Eye (tissue), 1 donor: ENCODE measurements at places on chromosomes 1 and 21.

DNA sequence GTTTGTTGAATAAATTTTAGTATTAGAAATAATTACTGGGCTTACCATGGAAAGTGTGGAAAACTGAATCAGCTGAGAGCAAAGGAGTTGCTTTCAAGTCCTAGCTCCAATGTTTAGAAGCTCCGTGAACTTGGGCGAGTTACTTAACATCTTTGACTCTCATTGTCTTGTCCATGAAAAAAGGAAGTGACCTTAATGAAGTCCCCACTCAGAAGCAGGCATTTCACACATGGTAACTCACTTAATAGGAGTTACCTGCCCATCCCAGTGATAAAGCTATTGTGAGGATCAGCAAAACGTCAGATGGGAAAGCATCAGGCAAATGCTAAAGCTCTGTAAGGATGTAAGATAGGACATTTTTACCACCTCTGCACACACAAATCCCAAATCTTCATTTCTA lies 34.0 kb upstream of the GADD45A start:
- no peak for DNase-seq

GRCh38 chr1:40076895-40077312 lies 20.1 kb downstream of the PPT1 start:
- DNase-seq: no peak

DNA sequence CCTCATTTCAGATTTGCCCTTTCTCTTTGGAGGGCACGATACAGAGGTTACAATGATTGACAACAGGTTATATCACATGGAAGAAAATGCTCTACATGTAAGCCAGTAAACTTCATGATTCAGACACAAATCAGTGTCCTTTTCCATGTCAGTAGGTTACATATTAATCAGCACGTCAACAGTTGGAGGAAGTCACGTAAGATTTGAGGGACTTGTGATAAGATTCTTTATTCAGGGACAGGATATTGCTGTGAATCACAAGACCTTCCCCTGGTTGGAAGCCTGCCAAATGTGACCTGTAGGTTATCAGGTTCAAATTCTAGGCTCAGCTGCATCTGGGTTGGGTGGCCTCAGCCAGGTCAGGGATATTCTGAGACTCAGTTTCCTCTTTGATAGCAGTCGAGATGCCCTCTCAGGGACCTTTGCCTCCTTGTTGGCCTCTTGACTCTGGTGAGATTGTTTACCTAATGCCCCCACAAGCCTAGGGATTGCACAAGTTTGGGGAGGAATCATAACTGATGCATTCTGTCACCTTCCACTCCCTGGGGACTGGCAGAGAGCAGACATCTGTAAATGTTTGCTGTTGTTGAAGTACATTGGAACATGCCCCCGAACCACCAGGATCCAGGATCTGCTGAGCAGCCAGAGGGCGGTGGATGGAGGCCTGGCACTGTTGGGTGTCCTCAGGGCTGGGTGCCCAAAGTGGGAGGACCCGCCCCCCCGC lies 31.9 kb downstream of the SERINC2 start:
- DNase-seq: no peak

DNA sequence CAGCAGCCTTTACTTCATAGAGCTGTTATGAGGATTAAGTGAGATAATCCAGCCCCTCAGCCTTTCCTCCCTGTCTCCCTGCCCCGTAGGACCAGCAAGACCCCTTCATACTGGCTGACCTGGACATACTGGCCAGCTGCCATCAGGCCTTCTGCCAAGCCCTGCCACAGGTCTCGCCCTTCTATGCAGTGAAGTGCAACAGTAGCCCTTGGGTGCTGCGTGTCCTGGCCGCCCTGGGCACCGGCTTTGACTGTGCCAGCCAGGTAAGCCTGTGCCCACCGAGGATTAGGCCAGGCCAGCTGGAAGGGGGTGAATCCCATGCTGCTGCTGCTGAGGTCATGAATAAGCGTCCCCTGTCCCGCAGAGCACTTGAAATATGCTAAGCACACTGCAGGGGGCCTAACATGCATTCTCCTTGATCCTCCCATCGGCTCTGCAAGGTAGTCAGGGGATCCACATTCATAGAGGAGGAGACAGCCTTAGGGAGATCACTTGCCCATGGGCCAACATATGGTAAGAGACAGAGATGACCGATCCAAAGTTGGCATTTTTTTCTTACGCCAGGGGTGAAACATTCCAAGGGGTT lies 73.3 kb upstream of the TINAGL1 start:
- no peak for DNase-seq

- peak; percentile 65 for DNase-seq
These were observed 14.2 kb upstream of the TENT5B start for GRCh38 chr1:27026621-27027574.

GRCh38 chr1:65317866-65318653 lies 8.7 kb downstream of the DNAJC6 start:
- DNase-seq: no peak

DNA sequence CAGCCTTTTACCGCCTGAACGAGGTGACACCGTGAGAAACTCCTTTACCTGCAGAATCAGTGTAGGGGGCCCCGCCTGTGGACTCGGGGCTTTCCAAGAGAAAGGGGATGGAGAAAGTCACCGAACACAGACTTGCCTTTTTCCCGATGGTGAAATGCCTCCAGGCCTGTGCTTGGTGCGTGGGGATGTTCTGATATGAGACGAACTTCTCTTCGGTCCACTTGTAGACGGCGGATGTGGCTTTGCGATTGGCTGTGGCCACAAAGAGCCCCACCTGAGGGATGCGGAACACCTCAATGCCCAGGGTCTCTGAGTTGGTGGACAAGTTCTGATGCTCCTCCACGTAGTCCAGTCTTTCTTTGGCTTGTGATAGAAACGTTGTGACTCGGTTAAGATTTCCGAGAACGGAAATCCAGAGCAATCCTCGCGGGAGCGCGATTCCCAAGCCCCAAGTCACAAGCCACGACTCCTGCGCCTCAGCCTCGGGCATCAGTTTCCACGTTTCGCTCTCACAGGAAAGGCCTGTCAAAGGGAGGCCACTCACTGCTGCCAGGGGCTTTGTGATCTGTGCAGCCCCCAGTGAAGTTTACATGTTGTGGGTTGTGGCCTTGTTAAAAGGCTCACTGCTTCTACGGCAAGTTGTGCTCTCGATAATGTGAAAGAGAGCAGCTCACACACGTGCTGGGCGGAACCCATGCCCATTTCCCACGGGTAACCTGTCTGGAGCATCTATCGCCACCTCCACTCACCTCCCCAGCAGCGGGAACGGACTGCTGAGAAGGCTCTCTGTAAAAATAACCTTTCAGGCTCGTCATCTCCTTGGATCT lies 12.6 kb downstream of the KRTAP10-1 start:
- DNase-seq: no peak

- no peak for DNase-seq
These were observed 39.0 kb downstream of the MRPL37 start for GRCh38 chr1:54239035-54239383.

GRCh38 chr21:41229509-41230248 lies 61.7 kb downstream of the BACE2 start:
- no peak for DNase-seq

GRCh38 chr1:80417671-80418070 lies 1383.1 kb upstream of the ADGRL2 start:
- DNase-seq: no peak

GRCh38 chr1:224694969-224695368 lies 78.9 kb downstream of the CNIH3 start:
- DNase-seq: no peak

- no peak for DNase-seq
These were observed 13.7 kb downstream of the MTARC2 start for GRCh38 chr1:220761688-220762427.

- no peak for DNase-seq
These were observed 78.0 kb upstream of the KCNJ6 start for GRCh38 chr21:37994211-37994610.

DNA sequence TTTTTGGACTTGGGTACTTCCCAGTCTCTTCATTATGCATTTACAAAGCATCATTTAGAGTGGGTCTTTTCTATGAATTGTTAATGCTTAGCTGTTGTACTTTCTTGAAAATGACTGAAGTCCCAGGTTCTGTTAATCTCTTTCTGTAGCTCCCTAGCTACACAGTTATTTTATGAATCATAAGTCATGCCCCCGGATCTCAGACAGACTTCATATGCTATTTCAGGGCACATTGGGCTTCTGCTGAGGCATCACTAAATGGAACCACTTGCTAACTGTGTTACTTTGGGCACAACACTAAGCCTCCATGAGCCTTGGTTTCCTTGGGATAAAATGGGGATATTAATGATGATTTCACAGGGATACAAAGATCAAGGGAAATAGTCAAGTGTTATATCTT lies 55.5 kb upstream of the RBM15 start:
- no peak for DNase-seq

- no peak for DNase-seq
These were observed 120.9 kb downstream of the ATG4C start for GRCh38 chr1:62904856-62905225.

GRCh38 chr1:228101994-228102790 lies 933 bp downstream of the C1orf35 start:
- peak; percentile 58 for DNase-seq

DNA sequence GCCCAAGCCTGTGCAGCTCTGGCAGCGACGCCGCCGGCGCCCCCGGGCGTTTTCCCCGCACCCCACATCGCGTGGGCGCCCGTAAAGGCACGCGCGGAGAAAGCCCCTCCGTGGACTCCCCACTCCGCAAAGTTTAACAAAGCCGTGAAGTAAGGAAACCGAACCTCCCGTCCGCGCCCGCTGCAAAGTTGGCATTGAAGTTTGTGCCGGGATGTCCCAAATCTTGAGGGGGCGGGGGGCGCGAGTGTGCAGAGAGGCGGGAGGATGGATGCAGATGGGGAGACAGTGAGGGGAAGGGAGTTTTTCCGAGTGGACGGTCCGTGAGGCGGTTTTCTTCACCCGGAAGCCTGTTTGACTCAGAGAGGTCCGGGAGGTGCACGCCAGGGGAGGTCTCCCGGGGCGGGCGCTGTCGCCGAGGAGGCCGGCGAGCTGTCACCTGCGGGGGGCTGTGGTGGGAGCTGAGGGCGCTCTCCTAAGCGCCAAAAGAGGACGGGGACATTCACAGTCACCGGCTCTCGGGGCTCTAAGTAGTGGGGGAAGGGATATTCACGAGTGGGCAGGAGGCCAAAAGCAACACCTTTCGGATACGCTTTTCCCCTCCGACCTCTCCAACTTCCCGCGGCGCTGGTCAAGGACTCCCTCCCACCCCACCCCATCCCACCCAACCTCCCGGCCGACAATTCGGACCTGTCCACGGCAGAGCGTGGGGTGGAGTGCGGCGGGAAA lies 1.3 kb downstream of the WLS start:
- DNase-seq: peak; percentile 54

- no peak for DNase-seq
These were observed 42.2 kb upstream of the USP1 start for GRCh38 chr1:62394646-62395045.

- no peak for DNase-seq
These were observed 9.3 kb upstream of the FCAMR start for GRCh38 chr1:206979379-206980043.

DNA sequence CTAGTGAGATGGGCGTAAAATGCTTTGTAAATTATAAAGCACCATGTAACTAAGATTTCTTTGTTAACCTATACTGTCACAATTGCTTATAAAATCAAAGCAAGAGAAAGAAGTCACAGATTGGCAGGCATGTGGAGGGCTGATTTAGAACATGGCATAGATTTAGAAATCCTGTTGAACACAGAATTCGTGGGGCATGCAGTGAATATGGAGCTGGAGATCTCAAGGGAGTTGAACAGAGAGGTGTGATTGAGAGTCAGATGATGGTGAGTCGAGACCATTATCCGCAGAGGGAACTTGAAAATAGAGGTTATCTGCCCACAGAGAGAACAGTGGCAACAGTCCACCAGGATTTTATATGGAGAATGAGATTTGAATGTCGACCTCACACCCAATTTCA lies 27.6 kb downstream of the PBX1 start:
- no peak for DNase-seq

DNA sequence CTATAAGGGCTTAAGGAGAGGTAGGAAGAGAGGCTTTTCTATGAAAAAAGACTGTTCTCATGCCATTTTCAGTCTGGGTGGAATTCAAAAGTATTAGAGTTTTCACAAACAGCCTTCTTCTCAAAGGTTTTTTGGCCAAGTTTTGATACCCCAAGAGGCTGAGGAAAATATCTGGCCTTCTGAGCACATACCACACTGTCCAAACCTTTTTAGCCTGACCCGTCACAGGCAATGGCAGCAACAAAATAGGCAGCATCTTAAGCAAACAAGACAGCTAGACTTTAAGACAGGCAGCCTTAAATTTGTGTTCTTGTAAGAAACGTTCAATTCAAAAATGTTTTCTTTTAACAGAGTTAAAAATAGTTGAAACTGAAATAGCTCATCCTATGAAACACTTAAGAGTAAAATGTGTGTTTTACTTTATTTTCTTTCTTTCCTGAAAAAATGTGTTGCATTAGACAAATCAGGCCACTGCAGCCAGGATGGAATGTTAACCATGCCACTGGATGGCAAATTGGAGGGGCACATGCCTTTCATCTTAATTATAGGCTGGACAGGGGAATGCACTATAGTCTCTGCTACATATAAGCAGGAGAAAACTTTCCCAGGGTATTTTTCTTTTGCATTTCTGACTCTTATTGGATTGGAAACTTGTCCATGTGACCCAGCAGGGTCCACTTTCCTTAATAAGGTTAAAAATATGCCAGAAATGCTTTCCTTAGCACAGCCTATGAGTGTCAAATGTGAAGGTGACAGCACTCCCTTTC lies 315.0 kb downstream of the TGFB2 start:
- DNase-seq: peak; percentile 56

GRCh38 chr1:209354840-209355165 lies 228.7 kb upstream of the CAMK1G start:
- no peak for DNase-seq

- DNase-seq: peak; percentile 6
These were observed 58.9 kb upstream of the NEK2 start for GRCh38 chr1:211734359-211734758.

- no peak for DNase-seq
These were observed 266.8 kb downstream of the NPHP4 start for GRCh38 chr1:5725406-5725805.

DNA sequence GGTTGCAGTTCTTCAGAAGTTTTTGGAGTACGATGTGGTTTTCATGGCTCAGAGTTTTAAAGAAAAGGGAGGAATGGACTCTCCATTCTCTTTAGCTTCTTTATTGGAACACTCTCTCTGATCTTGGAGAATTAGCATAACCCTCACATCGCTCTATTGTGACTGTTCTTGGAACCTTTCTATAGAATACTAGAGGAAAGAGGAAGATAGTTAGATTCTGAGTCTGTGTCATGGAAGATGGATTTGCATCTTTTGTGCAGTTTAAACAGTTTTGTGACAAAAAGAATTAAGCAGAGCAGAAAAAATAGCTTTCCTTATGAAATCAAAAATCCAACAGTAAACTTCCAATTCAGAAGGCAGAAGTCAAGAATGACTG lies 61.0 kb downstream of the KCNJ6 start:
- no peak for DNase-seq

- peak; percentile 65 for DNase-seq
These were observed 568.8 kb downstream of the AJAP1 start for GRCh38 chr1:5223206-5223605.

- DNase-seq: no peak
These were observed 98.3 kb upstream of the CAMK1G start for GRCh38 chr1:209485167-209485566.
